ENCODE measurements at places on chromosomes 11 and 22.

DNA sequence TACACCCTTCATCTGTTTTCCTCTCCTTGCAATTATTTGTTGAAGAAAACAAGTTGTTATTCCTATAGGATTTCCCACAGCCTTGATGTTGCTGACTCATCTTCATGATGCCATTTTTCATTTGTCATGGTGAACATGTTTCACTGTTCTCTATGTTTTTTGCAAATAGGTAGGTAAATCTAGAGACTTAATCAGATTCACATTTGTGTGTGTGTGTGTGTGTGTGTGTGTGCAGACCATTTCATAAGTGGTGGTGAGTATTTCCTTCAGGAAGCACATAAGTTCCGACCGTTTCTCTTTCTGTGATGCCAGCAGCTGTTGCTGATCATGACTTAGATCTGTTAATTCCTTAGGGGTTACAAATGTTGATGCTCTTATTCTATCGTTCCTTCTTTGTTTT is 80.3 kb upstream of the IZUMO1R start:
- DNase-seq = no peak

GRCh38 chr11:86726118-86726753 is 53.8 kb upstream of the ME3 start:
- DNase-seq = no peak

GRCh38 chr22:50202130-50202666 is 1.4 kb downstream of the SELENOO start:
- no peak for DNase-seq

GRCh38 chr11:122268601-122269130 is 152.7 kb upstream of the BLID start:
- DNase-seq = no peak
